ENCODE measurements at places on chromosomes 11 and 22.

DNA sequence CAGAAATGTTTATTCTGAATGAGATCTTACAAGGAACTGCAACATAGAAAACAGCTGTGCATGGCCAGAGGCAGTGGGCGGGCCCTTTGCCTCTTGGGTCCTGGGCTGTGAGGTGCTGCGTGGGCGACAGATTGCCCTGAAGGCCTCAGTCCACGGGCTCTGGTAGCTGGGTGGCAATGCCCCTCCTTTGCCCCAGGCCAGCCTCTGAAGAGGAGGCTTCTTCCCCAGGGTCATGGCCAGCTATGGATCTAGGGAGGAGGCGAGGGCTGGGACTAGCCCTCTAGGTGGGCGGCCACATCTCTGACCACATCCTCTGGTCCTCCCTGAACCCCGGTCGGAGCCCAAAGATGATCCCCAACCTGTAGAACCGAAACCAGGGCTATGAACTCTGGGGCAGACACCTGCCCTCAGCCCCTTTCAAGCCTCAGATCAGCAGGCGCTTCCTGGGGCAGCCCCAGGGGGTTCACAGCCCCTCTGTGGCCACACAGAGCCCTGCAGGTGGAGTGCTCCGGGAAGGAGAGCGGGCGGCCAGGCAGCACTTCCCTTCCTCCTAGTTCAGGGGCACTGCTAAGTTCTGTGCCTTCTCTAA is 6.6 kb upstream of the CDC42BPG start:
- peak; percentile 48 for DNase-seq

DNA sequence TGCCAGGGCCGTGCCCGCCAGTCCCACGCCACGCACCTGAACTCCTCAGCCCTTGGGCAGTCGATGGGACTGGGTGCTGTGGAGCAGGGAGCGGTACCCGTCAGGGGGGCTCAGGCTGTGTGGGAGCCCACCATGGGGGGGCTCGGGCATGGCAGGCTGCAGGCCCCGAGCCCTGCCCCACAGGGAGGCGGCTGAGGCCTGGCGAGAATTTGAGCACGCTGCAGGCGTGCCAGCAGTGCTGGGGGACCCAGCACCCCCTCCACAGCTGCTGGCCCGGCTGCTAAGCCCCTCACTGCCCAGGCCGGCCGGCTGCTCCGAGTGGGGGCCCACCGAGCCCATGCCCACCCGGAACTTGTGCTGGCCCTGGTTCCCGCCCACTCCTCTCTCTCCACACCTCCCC is 56.8 kb downstream of the TMPRSS5 start:
- no peak for DNase-seq

DNA sequence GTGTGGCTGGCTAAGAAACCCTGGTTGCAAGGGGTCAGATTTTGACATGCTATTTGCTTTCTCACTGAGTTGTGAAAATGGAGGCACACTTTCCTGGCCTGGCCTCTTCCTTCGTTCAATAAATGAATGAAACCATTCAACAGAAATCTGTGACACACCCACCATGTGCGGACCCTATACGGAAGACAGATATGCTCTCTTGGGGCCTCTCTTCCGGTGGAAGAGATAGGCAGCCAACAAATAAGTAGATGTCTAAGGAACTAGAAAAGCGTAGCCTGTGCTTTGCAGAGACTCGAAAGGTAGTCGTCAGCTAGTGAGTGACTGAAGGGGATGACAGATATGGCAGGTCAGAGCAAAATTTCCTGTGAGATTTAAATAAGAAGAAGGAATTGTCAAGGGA is 5.3 kb downstream of the KCNQ1OT1 start:
- DNase-seq: no peak

DNA sequence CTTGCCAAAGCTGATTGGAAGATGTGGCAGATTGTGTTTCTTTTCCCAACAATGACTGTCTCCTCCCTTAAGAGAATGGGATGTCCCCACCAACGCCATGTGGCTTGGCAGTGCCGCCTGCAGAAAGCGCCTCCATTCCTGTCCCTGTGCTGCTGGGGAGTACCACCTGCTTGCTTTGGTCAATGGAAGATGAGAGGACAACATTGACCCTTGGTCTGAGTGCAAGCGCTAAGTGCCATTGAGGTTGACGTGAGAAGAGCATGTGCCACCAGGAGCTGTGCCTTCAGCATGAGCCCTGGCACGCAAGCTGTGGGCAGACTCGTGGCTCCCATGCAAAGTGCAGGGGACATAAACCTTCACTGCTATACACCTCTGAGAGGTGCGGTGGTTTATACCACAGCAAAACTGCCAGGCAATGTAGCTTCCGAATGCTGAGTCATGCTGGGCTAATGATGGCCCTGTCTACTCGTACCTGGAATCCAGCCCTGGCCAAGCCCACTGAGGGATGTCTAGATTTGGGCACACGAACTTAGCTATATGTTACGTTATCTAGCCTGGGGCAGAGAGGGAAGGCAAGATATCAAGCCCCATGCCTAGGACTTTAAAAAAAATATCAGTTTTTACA is 41.9 kb downstream of the MYEOV start:
- DNase-seq: no peak

GRCh38 chr11:64914123-64914522 is 2.9 kb downstream of the ATG2A start:
- DNase-seq: no peak

- no peak for DNase-seq
Measured at GRCh38 chr11:23704183-23704582, 792.7 kb upstream of the LUZP2 start.

GRCh38 chr11:8745431-8746253 is 63.0 kb downstream of the RPL27A start:
- DNase-seq: no peak

DNA sequence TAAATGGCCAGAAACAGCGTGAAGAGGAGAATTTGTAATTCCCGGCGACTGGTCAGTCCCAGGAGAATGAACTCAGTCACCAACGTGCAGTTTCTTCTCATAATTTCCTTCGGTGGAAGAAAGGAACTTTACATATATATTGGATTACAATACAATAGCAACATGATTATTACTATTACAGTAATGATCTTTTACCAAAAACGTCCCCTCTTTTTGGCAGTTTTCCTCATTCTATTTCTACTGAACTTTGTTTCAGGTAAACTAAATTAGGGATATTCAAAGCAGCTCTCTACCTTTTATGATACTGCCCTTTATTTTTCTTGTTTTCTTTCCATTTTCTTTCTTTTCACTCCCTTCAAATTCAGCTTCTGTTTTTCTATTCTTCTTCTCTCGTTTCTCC is at the start of gene OR5M8:
TSS of gene OR5M8 (minus strand) at position 101 of the 400 bp plus-strand sequence. CDS start at position 101, 0 bp downstream.
- DNase-seq: no peak

- DNase-seq: no peak
Measured at GRCh38 chr11:106105986-106106385, 28.5 kb downstream of the AASDHPPT start.

- no peak for DNase-seq
Measured at GRCh38 chr11:31827455-31828206, 16.5 kb upstream of the PAX6 start.

- peak; percentile 7 for DNase-seq
Measured at GRCh38 chr11:9574622-9575259, 1.3 kb downstream of the WEE1 start.

DNA sequence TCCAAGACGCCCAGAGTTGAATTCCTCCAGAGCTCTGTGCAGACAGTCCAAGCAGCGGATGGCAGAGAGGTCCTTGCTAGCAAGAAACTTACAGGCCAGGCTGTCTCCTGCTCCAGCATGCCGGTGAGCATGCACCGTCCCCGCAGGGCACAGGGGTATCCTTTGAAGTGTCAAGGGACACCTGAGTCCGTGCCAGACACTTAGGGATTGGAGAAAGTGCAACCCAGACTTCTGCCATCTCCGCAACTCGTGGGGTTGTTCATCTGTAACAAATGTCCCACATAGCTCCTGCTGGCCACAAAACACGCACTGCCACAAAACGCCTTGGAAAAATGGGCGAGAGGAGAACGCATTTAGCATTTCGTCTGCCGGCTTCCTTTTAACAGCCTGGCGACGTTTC is 13.3 kb downstream of the TSPO start:
- DNase-seq: no peak

- no peak for DNase-seq
Measured at GRCh38 chr11:127105593-127106541, 105.3 kb upstream of the KIRREL3 start.

DNA sequence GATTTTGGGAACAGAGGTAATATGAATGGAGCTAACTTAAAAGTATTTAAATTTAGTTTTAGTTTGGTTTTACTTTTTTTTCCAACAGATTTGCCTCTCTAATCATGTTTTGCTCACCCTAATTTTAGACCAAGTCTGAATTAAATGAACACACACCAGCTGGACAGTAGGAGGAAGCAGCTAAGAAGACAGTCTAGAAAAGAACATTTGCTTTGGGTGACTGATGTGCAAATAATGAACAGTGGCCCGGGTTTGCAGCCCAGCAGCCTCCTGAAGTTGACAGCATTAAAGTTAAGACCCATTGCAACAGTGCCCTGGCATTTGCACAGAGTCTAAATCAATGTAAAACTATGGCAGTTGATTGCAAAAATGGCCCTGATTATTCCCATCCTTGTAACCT is 66.4 kb upstream of the SORL1 start:
- no peak for DNase-seq

GRCh38 chr11:69295079-69295994 is 1.4 kb downstream of the MYEOV start:
- DNase-seq: no peak

- no peak for DNase-seq
Measured at GRCh38 chr22:29830585-29830984, 7.5 kb downstream of the ASCC2 start.

GRCh38 chr11:34928960-34929680 is 12.7 kb downstream of the PDHX start:
- DNase-seq: no peak

GRCh38 chr11:3133261-3134217 is 31.6 kb downstream of the OSBPL5 start:
- no peak for DNase-seq

- no peak for DNase-seq
Measured at GRCh38 chr22:17370026-17370765, 936 bp downstream of the CECR2 start.

GRCh38 chr11:132448334-132448995 is 1078.0 kb downstream of the NTM start:
- no peak for DNase-seq

- DNase-seq: no peak
Measured at GRCh38 chr11:103958475-103959215, 77.8 kb upstream of the DDI1 start.

- no peak for DNase-seq
Measured at GRCh38 chr11:4664183-4664582, 20.4 kb downstream of the OR51E1 start.

DNA sequence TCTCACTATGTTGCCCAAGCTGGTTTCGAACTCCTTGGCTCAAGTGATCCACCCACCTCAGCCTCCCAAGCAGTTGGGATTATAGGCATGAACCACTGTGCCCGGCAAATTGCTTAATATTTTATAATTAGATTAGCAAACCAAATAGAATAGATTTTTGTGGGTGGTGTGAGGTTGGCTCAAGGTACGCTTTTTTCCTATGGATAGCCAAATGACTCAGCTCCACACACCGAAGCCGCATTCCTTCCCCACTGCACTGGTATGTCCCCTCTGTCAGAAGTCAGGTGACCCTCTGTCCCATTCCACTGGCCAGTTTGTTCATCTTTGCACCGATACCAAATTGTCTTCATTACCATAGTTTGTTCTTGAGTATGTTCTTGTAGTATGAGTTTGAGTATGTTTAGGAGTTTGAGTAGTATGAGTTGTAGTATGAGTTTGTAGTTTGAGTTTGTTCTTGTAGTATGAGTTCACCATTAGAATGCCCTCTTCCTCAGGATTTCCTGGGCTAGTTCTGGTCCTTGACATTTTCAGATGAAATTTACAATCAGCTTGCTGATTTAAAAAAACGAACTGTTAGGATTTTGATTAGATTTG is 19.4 kb downstream of the SUSD2 start:
- no peak for DNase-seq

DNA sequence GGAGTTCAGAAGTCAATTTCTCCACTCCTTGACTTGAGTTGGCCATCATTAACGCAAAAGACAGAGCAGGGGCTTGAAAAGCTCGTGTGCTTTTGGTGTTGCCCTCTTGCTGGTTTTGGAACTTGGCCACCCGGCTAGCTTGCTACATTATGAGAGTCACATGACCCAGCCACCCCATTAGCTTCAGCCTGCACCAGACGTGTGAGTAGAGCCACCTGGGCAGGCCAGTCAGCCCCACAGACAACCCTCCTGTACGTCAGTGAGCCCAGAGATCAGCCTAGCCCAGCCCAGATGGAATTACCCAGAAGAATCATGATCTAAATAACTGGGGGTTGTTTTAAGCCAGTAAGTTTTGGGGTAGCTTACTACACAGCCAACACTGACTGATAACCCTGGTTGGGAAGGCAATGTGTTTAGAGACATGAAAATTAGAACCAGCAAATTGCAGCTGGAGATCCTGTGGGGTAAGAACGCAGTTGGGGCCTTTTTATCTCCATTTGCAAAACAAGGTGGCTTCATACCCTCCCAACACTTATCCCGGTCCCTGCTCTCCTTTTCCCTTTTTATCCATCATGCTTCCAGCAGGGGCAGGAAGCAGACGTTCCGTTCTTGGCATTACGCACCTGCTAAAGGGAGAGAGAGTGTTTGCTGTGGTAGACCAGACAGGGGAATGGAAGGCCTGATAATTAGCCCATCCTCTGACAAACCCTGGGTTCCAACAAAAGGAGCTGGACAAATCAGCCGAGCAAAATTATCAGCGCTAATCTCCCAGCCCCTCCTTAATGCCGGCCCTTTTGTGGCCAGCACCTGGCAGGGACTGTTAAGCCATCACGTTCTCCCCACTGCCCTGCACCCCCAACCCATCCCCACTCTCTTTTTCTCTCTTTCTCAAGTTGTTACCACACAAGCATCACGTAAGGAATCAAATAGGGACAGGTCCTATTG is 548.7 kb upstream of the CADM1 start:
- no peak for DNase-seq

DNA sequence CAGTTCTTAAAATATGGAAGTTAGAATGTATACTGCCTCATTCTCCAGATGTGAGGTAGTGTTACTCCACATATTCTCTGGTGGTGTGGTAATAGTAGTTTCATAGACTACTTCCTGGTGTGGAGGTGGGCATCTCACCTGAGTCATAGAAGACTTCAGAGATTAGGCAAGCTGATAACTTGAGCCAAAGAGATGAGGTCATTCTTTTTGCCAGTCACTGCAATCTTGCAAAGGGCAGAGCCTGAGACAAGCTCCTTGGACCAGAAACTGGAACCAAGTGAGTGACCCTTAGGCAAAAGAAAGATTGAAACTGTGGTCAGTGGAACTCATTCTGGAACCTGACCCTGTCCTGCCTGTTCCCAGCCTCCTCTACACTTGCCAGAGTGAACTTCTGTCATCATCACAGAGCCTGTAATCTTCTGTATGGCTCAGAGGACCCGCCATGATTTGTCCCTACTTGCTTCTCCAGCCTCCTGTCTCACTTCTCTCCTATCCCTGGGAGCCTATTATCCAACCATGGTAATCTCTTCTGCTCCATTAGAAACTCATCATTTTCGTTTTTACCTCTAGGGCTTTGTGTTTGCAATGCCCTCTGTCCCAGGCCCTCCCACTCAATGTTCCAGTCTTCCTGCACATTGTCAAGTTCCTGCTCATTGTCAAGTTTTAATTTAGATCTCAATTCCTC is 10.6 kb upstream of the CCDC83 start:
- DNase-seq: no peak

- DNase-seq: no peak
Measured at GRCh38 chr11:58433638-58434203, 5.8 kb upstream of the OR5B2 start.

GRCh38 chr11:108852701-108853100 is 187.8 kb downstream of the DDX10 start:
- no peak for DNase-seq

GRCh38 chr11:88102598-88102934 is 72.7 kb downstream of the RAB38 start:
- no peak for DNase-seq
